ENCODE measurements at places on chromosomes 3 and 15.

- no peak for DNase-seq
Measured at GRCh38 chr3:178671377-178671776, 135.1 kb downstream of the KCNMB2 start.

DNA sequence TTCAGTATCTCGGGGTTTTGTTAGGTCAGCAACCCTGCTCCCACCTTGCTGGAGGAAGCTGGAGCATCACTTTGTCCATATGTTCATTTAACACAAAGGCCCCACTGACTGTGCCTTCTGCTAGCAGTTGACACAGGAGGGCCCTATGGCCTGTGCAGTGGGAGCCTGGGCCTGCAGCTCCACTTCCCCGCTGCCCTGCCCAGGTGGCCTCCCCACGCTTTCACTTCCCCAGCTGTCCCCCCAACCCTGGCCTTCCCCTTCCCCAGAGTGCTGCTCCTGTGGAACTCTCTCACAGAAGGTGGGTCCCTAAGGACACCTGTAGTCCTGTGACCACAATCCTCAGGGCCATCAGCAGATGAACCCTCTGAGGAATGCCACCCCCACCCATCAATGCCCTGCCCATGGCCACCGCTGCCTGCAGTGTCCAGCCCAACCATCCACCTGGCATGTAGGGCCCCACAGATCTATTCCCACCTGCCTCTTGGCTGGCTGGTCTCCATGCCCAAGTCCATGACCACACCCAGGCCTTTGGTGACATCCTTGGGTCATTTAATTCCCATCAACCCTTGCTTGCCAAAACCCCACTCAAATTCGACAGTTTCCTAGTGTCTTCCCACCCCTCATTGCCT lies 13.5 kb downstream of the TBC1D21 start:
- peak; percentile 60 for DNase-seq

DNA sequence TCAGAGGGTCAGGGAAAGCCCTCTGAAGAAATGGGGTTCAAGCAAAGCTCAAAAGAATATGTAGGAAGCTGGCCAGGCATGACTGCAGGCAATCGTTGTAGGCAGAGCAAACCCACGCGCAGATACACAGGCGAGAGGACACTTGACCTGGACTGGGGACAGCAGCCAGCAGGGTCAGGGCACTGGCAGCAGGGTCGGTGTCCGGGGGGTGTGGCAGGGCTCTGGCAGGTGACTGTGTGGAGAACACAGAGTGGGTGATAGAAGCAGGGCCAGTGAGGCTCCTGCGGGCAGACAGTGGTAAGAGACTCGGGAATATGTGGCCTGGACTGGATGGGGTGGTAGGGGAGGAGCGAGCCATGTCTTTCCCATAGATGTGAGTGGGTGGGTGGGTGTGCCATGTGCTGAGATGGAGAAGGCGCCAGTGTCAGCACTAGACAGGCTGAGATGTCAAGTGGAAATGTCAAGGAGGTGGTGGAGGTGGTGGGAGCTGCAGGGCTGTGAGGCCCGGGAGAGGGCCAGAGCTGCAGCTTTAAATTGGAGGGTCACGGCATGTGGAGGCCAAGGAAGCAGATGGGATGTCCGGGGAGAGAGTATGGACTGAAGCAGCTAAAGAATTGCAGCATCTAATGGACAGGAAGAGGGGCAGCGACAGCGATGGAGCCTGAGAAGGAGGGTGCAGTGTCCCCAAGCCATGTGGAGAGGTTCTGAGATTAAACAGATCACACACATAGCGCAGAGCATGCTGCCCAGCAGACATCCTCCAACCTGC lies 13.4 kb downstream of the TMEM43 start:
- no peak for DNase-seq

DNA sequence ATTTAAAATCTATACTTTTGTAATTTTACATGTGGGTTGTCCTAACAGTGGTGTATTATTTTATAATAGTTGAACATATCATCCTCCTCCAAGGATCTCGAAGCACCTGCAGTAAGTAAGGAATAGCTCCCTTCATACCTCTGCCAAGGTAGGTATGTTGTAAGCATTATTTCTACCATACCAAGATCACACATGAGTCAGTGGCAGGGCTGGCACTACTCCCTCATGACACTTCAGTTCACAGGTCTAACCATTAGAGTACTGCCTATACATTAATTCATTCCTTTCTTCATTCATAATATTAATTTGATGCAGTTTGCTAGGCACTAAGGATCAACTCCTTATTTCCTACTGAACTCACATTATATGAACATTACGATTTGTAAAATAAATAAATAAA lies 11.9 kb upstream of the LEKR1 start:
- DNase-seq, result no peak

- DNase-seq, result no peak
Measured at GRCh38 chr15:45259796-45260195, 7.8 kb downstream of the SLC28A2 start.

DNA sequence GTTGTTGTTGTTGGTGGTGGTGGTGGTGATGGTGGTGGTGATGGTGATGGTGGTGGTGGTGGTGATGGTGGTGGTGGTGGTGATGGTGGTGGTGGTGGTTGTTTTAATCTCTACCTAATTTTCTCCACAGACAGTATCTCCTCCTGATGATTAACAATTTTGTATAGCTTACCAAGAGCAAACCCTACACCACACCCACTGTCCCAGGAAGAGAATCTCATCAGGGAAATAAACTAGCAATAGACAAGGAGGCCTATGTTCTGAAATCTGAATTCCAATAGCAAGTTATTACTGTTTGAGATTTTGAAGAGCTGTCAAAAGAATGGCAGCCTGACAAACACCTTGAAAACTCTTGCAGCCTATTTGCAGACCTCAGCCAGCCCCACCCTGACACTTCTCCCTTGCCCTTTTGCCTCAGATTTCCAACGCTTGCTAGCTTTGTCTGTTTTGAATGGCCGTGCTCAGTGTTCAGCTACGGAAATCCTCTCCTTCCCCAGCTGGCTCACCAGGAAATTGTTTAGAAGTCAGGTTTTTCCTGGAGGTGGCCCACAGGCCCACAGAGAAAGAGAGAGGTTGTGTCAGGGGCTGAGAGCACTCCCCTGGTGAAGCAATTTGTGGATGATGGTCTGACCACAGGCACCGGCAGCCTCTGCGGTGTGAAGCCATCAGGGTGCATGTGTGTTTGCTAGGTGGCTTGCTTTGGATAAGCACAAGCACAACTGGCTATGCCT lies 101.6 kb downstream of the MAGI1 start:
- no peak for DNase-seq

- DNase-seq, result no peak
Measured at GRCh38 chr15:61075741-61076140, 153.4 kb downstream of the RORA start.

Measured in RPMI8226 (cell line).